ENCODE measurements at places on chromosomes 5 and 9. TPM values are rescaled to one million over a fixed set of nuclear protein-coding genes. Genes with fewer than 3 reads are reported as not detected.

GRCh38 chr5:82349652-82350051, 71.5 kb upstream of the RPS23 start:
- no peak for DNase-seq

DNA sequence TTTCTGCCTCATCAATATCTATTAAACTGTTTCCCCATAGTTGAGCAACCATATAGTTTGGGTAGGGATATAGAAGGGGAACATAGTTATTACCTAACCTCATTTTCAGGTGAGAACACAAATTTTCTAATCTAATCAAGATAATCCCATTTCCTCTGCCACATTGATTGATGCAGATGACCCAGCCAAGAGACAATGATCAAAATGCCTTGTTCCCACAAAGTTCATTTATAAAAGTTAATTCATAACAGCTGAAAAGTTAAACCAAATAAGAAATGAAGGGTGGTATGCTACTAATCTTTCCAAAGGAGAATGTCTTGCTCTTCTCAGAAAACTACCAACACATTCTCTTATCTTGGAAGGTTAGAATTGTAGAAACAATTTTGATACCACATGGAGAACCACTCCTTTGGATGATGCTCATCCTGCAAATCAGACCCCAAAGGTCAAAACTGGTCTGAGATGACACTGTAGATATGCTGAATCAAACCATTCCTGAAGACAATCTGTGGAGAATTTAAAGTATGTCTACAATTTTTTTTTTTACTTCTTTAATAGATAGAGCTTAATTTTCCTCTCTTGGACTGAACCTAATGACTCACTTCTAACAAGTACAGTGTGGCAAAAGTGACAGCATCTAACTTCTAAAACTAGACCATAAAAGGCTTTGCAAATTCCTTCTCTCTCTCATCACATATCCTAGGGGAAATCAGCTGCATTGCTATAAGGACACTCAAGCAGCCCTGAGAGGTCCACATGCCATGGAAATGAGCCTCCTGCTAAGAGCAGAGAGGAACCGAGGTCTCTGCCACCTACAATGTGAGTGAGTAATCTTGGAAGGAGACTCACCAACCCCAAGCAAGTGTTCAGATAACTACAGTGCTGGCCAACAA, 586.7 kb upstream of the TUSC1 start:
- DNase-seq, result no peak

DNA sequence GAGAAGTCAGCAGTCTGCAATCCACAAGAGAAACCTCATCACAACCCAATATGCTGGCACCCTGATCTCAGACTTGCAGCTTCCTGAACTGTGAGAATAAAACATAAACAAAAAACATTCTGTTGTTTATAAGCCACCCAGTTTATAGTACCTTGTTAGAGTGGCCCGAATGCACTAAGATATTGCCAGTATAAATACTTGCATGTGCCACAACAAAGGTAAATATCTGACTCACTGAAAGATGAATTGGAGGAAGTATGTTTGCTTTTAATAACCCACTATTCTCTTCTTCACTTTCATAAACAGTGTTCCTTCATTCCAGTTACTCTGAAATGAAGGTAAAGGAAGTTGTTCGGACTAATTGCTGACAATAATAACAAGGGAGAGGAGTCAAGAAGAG, 1163.4 kb upstream of the CDH6 start:
- no peak for DNase-seq

DNA sequence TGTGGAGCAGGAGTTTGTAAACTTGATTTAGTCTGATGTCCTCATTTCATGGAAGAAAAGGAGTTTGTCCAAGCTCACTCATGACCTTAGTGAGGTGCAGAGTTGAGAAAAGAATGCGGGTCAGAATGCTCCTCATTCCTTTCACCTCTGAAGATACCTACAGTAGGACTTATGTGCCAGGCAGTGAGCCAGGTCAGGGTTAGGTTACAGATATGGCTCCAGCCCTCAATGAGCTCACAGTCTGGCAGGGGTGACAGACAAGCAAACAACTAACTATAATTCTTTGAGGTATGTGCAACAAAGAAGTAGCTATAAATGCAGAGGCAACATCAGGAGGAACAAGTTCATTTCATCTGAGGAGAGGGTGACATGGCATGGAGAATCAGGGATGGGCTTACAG, 102.5 kb downstream of the SPATA31D1 start:
- no peak for DNase-seq

- no peak for DNase-seq
These were observed 154.2 kb upstream of the DAB2 start for GRCh38 chr5:39578887-39579497.

- no peak for DNase-seq
These were observed 134.7 kb downstream of the MACIR start for GRCh38 chr5:103393101-103393754.

- DNase-seq, result no peak
These were observed 178.7 kb upstream of the FBXL17 start for GRCh38 chr5:108560581-108560980.

- DNase-seq, result no peak
These were observed 92.1 kb upstream of the IER5L start for GRCh38 chr9:129270205-129270604.

DNA sequence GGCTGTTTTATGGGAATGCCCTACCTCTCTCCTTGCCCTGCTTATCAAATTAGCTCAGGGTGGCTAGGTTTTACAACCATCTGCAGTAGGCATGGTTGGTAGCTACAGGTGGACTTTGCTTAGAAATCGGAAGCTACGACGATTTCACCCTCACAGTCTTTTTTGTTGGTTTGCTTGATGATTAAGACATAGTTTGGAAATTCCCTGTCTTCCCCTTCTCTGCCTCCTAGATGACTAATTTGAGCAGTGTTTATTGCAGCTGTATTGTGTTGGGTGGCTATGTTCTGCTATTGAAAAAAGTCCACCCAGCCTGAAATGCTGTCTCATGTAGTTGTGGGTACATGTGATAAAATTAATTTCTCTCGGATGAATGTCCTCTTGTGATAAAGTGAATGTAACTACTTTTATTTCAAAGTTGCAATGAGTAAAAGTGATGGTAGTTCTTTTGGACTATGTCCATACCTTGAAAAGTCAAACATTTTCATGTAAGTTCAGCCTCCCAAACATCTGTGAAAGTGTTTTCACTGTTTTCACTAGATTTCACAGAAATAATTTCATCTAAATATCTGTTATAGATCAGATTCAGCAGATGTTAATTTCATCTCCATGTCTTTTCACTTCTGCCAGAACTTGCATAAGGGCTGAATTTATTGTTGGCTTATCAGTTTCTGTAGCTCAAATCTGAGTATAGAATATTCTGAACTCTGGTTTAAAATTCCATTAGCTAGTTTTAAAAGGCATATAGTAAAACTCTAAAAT, 37.3 kb upstream of the FYB1 start:
- no peak for DNase-seq

GRCh38 chr5:88698290-88698689, 184.7 kb downstream of the MEF2C start:
- no peak for DNase-seq

GRCh38 chr9:111783857-111784256, 10.9 kb downstream of the SHOC1 start:
- no peak for DNase-seq

- no peak for DNase-seq
These were observed 67.3 kb upstream of the VCAN start for GRCh38 chr5:83404182-83404716.

DNA sequence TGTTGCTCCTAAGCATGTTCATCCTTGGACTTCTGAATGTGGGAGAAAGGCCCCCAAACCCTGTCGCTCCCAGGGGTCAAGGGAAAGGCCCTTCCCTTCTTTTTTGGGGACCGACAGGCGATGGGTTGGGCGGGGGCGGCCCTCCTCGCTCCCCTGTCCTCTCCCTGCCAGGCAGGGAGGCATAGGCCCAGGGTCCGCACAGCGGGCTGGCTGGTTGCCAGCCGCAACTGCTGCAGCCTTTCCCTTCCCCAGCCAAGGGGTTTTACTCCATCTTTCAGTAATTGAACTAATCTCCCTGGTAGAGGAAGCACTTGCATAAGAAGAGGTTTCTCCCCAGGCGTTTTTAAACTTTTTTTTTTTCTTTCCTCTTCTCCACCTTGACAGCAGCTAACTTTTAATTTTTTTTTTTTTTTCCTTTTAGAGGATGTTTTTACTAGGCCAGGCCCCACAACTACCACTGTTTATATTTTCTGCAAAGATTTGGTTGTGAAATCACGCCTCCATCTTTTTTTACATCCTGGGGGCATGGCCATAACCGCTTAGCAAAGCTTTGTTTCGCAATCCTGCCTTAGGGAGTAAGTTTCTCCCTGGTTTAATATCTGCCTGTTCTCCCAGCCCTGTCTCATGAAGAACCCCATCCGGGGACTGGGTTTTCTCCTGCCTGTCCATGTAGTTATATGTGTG, 216.9 kb upstream of the ZNF608 start:
- DNase-seq, result no peak

GRCh38 chr9:108963459-108964143, 29.4 kb downstream of the ABITRAM start:
- DNase-seq, result no peak

- peak; percentile 96 for DNase-seq
These were observed 7.6 kb upstream of the BARX1 start for GRCh38 chr9:93962561-93963440.

DNA sequence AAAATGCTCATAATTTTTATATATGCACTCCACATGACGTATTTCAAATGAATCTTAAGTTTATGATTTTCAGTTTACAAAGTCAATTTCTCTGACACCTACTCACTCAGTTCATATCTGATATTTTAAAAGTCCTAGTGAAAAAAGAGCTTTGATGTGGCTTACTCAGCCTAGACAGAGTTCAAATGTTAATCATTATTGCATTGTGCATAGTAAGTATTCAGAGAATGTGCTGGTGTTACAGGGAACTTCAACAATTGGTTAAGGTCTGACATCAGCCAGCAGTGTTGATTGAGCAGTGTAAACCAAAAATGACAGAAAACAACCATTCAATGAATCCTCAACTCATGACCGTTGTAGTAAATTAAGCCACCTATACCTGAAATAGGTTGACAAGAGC, 147.2 kb upstream of the LHFPL2 start:
- no peak for DNase-seq

GRCh38 chr9:33133186-33133585, 34.0 kb downstream of the B4GALT1 start:
- DNase-seq, result no peak

DNA sequence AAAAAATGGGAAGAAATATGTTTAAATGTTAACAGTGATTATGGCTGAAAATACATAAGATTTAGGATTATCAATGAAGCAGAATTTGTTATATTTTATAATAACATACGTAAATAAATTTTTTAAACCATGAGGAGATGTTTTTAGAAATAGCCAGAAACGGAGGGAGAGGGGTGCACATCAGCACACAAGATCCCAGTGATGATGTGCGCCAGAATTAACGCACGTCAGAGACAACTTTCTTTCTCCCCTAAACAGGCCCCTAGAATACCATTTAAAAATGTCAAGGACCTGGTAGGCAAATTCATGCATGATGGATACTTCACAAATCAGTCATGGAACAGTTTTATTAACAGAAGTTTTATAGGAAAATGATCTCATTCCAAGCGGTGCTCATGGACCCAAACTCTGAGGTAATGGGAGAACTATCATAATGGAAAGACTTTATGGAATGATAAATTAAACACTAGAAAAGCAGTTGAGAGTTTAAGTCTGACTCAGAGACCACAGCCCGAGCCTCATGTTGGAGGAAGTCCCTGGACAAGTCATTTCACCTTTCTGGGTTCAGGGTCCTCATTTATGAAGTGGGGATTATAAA, 258.9 kb upstream of the GAS1 start:
- DNase-seq, result no peak

DNA sequence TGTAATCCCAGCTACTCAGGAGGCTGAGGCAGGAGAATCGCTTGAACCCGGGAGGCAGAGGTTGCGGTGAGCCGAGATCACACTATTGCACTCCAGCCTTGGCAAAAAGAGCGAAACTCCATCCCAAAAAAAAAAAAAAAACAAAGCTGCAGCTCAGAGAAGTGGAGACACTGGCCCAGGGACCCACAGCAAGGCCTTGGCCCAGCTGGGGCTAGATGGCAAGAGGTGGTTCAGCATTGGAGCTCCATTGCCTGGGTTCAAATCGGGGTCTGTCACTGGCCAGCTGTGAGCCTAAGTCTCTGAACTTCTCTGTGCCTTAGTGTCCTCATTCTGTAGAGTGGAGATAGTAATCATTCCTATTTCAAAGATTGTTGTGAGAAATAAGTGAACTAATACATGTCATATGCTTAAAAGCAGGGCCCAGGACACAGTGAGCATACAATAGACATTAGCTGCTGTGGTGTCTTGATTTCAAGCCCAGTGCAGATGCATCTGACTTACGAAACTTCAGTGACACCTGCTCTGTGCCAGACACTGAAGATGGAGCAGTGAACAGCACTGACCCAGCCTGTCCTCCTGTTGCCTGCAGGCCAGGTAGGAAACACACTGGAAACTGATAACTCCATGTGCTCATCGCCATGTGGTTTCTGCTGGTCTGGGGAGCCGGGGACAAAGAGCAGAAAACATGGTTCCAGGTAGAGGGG, 127.7 kb downstream of the C9orf50 start:
- no peak for DNase-seq

GRCh38 chr9:134616341-134616740, 25.3 kb upstream of the COL5A1 start:
- DNase-seq, result no peak

GRCh38 chr9:89304834-89305188, 6.2 kb upstream of the CKS2 start:
- DNase-seq, result no peak

DNA sequence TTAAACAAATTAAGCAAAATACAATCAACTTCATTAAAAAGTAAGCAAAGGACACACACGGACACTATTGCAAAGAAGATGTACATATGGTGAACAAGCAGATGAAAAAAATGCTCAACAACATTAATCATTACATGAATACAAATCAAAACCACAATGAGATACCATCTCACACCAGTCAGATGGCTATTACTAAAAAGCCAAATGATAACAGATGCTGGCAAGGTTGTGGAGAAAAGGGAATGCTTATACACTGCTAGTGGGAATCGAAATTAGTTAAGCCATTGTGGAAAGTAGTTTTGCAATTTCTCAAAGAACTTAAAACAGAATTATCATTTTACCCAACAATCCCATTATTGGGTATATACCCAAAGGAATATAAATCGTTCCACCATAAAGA, 636.2 kb upstream of the ST8SIA4 start:
- no peak for DNase-seq

- DNase-seq, result no peak
These were observed 128.4 kb downstream of the SNX18 start for GRCh38 chr5:54645882-54646355.

GRCh38 chr9:70362952-70363351, 51.5 kb downstream of the KLF9 start:
- no peak for DNase-seq

The FOXD1 gene
- 11.4 TPM for total RNA-seq

The NACC2 gene
- 181 TPM for total RNA-seq

The CDKN2B gene
- 12.9 TPM for total RNA-seq

The F2RL2 gene
- 7.1 TPM for total RNA-seq

The MAMDC2 gene
- total RNA-seq, result 134 TPM

The ENTPD8 gene
- total RNA-seq, result not detected

The PCDHA2 gene
- 0.42 TPM for total RNA-seq

The FAM153A gene
- 1.4 TPM for total RNA-seq

The OR1J2 gene
- total RNA-seq, result not detected

The SPATA9 gene
- not detected for total RNA-seq

The ZNF879 gene
- 5.0 TPM for total RNA-seq

The TRIM23 gene
- total RNA-seq, result 29.5 TPM

The NSG2 gene
- 5.4 TPM for total RNA-seq

The PCDHB8 gene
- 2.0 TPM for total RNA-seq
